ENCODE measurements at places on chromosomes 11 and 22.

- no peak for DNase-seq
Observed at GRCh38 chr22:44030051-44030701, 6.1 kb downstream of the PARVB start.

GRCh38 chr11:114092953-114093352 is 33.4 kb downstream of the ZBTB16 start:
- DNase-seq, result no peak

- DNase-seq, result no peak
Observed at GRCh38 chr11:44992181-44992582, 41.5 kb upstream of the TP53I11 start.

DNA sequence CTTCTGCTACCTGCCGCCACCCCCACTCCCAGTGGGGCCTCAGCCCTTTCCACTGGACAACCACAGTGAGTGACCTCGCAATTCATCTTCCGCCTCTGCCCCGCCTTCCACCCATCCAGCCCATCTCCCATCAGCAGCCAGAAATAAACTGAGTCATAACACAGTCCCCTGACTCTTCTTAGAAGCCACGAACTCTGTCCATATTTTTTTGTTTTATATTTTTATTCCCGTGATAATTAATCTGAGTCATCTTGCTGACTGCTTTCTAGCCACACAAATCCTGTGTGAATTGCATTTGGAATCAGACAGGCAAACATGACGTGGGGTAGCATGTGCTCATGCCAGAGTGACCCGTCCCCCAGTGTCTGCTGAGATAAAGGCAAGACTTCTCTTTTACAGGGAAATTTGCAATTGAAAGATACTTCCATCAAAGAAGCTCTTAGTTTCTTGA is 7.0 kb downstream of the FADD start:
- DNase-seq, result peak; percentile 11

- DNase-seq, result no peak
Observed at GRCh38 chr11:65476632-65477148, 22.2 kb upstream of the MALAT1 start.

DNA sequence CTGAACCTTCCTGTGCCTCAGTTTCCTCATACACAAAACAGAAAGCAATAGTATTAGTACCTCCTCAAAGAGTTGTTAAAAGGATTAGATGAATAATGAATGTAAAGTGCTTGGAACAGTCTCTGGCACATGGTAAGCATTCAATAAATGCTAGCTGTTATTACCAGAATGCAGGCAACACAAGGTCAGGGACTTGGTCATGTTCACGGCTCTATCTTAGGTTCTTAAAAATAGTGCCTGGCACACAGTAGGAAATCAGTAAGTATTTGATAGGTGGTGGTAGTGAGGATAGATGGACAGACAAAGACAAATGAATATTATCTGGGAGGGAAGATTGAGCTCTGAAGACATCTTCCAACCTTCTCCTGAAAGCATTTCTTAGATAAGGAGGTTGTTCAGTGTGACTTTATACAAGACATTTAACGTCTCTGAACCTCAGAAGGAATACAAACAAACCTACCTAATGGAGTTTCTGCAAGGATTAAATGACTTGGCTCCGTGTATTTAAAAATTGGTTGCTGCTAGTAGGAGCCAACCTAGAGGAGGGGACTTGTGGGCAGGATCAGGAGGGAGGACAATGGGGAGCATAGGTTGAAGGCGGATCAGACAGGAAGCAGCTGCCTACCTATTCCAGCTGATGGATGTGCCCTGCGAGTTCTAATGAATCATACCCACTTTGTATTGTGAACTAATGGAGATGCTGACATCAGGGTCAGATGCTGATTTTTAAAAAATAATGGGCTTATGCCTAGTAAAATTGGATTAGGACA is 94.1 kb downstream of the DBX1 start:
- DNase-seq, result no peak

DNA sequence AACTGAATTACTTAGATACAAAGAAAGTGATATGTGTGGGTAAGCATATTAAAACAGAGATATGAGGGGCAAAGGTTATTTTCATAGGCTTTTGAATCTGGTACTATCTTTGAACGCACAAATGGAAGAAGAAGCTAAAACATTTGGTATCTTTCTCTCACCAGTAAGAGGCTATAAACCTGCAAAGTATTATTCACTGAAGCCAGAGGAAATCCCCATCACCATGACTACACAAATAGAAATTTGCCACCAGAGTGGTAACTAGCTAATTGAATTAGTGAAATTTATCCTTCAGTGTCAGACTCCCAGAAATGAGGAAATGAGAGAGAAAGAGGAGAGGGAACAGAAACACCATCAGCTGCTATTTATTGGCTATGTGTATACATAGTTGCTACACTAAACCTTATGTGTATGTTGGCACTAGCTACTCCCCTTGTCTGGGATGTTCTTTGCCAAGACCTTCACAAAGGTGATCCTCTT is 503.4 kb downstream of the DLG2 start:
- no peak for DNase-seq

- DNase-seq, result no peak
Observed at GRCh38 chr11:37533830-37534229, 935.8 kb upstream of the RAG2 start.

- no peak for DNase-seq
Observed at GRCh38 chr22:32777987-32778386, 23.5 kb upstream of the TIMP3 start.

- DNase-seq, result no peak
Observed at GRCh38 chr22:37768273-37768672, 39.5 kb upstream of the GCAT start.

- DNase-seq, result peak; percentile 18
Observed at GRCh38 chr11:105582497-105582896, 27.4 kb upstream of the GRIA4 start.

- no peak for DNase-seq
Observed at GRCh38 chr11:33915526-33915925, 23.6 kb upstream of the LMO2 start.

DNA sequence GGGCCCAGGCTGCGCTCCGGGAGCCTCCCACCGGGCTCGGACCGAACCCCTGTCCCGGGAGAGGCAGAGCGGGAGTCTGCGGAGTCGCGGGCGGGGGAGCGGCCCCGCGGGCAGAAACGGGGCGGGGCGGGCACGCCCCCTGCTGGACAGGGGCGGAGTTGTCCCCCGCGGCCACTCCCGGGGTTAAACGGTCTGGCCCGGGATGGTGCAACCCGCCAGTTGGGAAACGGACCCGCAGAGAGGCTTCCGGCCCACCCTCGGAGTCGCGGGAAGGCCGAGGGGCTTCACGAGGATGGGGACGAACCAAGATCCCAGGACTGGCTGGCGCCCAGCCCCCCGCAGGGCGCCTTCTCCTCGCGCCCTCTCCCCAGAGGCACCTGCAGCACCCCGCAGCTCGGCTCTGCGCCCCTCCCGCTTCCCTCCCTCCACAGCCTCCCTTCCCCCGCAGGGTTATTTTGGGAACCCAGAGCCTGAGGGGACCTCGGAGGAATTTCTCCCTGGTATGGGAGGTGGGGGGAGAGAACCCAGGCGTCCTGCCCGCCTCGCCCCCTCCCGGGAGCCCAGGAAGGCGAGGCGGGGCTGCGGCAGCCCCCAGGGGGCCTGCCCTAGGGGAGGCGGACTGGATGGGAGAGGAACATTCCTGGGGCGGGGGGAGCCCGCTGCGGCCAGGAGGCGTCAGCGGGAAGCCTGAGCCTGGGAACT is 902 bp downstream of the RASGRP2 start:
- peak; percentile 20 for DNase-seq

DNA sequence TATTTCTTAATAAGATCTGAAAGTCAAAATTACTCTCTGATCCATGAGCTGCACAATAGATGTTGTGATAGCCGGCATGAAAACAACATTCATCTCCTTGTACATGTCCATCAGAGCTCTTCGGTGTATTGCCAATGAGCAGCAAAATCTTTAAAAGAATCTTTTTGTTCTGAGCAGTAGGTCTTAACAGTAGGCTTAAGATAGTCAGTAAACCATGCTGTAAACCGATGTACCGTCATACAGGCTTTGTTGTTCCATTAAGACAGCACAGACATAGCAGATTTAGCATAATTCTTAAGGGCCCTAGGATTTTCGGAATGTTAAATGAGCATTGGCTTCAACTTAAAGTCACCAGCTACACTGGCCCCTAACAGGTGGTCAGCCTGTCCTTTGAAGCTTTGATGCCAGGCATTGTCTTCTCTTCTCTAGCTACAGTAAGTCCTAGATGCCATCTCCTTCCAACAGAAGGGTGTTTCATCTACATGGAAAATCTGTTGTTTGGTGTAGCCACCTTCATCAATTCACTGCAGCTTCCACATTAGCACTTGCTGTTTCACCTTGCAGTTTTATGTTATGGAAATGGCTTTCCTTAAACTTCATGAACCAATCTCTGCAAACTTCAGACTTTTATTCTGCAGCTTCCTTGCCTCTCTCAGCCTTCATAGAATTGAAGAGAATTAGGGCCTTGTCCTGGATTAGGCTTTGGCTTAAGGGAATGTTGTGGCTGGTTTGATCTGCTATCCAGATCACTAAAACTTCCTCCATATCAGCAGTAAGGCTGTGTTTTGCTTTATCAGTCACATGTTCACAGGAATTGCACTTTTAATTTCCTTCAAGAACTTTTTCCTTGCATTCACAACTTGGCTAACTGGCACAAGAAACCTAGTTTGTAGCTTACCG is 28.4 kb downstream of the RRP8 start:
- no peak for DNase-seq

DNA sequence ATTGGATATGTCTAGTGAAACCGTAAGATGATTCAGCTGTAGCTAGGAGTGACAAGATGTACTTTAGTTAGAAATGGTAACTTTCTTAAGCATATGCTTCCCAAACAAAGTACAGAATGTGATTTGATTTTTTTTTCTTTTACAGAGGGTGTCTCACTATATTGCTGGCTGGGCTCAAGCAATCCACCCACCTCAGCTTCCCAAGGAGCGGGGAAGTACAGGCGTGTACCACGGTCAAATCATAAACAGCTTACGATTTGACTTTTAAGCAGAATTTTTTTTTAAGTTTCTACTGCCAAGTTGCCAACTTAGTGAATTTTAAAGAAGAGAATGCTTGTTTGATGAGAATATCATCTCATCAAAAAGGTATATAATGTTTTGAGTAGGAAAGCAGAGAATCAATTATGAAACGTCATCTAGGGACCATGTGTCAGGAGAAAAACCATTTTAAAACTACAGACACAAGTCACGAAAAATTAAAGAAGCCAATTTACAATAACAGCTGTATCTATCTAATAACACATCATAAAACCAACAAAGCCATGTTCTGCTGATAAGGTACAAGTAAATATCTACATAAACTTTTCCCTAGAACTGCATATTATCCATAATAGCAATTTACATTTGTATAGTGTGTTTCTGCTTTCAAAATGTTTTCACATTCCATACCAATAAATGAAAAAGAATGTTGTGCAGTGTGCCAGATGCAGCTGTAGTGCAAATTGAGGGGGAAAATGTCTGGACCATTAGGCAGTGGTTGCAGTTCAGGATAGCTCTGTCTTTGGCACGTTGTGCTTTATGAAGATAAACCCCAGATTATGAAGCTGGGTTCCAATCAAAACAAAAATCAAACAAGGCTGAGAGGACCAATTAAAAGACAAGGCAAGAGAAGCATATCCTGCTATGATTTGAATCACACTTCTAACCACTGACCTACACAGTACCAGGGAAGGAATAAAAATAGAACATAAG is 33.7 kb upstream of the USP47 start:
- no peak for DNase-seq

DNA sequence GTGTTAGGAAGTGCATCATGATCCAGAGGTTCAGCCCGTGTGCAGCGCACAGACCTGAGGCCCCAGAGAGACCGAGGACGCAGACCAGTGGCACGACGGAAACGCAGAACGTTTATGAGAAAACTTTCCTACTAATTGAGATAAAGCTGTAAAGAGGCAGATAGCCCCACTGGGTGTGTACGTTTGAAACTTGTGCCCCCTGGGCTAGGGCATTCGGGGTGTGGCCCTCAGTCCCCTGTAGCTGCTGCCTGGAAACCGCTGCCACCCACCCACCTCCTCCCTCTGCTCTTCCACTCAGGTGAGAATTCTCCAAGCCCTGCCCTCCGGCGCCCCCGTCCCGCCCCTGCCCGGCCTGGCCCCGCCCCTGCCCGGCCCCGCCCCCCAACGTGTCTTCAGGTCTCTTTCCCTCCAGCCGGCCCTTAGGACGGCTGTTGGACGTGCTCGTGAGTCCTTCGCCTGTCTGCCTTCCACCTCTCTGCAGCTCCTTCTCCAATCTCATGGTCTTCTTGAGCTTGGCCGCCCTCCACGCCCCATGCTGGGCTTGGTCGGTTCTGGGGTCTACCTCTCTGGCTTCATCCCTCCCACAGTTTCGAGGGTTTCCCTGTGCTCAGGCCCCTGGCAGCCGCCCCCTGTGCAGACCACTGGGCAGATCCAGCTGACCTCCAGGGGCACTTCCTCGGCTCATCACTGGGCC is 12.1 kb downstream of the MAPK8IP2 start:
- no peak for DNase-seq

- DNase-seq, result no peak
Observed at GRCh38 chr11:15179167-15179566, 64.4 kb downstream of the INSC start.

DNA sequence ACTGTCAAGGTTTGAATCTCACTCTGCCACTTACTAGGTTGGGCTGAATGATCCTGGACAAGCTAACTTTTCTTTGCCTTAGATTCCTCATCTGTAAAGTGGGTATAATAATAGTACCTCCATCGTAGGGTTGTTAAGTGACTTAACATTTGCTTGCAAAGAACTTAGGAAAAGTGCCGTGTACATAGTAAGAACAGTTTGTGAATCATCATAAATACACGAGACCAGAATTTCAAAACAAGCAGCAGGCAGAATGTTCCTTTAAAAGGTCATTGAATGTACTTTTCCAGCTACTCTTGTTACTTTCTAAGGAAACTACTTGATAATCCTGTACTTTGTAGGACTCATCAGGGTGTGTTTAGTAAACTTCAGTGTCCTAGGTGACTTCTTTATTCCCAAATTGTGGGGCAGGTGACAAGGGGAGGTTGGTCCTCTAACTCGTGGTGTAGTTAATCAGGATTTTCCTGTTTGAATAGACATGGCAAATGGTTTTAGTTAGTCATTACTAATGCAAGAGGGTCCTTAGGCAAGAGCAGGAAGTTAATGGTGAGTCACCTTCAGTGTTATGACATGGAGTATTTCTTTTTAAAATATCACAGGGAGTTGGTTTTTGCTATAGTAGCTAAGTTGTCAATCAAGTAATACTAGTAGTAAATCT is 67.9 kb downstream of the YAP1 start:
- DNase-seq, result peak; percentile 83

GRCh38 chr11:31480930-31481329 is 28.5 kb downstream of the IMMP1L start:
- no peak for DNase-seq

- no peak for DNase-seq
Observed at GRCh38 chr11:69126286-69126685, 29.4 kb upstream of the SMIM38 start.

- DNase-seq, result no peak
Observed at GRCh38 chr22:49564666-49565515, 262.8 kb downstream of the BRD1 start.

GRCh38 chr22:19891317-19892256 is 36.9 kb upstream of the GNB1L start:
- peak; percentile 65 for DNase-seq

GRCh38 chr11:96306933-96307775 is 35.8 kb downstream of the MAML2 start:
- DNase-seq, result peak; percentile 97
